ENCODE measurements at places on chromosomes 13 and 19. TPM values are rescaled to one million over a fixed set of nuclear protein-coding genes. Genes with fewer than 3 reads are reported as not detected.

The PNMA8B gene
- polyA plus RNA-seq, result 2.4 TPM

- DNase-seq, result no peak
Observed at GRCh38 chr13:73355134-73355533, 296.3 kb downstream of the KLF5 start.

DNA sequence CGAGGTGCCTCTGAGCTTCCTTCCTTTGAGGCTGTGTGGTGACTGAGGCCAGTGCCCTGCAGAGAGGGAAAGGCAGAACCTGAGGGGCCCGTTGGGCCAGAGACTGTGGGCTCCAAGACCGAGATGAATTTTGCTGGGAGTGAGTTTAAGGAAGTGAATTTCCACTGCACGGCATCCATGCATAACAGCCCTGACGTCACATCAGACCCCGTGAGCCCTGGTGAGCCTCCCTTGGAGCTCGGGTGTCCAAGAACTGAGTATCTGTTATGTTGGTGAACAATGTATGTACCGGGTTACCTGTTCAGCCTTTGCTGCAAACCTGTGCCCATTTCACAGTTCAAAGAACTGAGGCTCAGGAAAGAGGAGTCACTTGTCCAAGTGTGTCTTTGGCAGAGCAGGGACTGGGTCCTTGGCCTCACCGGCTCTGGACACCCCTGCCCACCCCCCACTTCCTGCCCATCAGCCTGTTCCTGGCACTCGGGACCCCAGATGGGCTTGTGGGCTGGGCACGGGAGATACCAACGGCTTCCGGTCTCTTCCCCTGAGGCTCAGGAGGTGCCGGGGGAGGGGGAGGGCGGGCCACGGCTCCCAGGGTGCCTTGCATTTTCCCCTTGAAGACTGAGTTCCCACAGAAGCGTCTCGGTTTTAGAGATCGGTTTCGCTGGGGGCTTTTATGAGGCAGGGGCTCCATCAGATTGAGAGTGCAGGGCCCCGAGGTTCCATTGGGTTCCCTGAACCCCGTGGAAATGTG is 33.7 kb downstream of the NFILZ start:
- DNase-seq, result no peak

The KIRREL2 gene
- not detected for polyA plus RNA-seq

The ATP4A gene
- 0.21 TPM for polyA plus RNA-seq

- DNase-seq, result peak; percentile 87
Observed at GRCh38 chr19:46426506-46427162, 2.1 kb downstream of the PNMA8C start.

GRCh38 chr13:94667190-94667589 is 45.2 kb downstream of the SOX21 start:
- DNase-seq, result no peak

DNA sequence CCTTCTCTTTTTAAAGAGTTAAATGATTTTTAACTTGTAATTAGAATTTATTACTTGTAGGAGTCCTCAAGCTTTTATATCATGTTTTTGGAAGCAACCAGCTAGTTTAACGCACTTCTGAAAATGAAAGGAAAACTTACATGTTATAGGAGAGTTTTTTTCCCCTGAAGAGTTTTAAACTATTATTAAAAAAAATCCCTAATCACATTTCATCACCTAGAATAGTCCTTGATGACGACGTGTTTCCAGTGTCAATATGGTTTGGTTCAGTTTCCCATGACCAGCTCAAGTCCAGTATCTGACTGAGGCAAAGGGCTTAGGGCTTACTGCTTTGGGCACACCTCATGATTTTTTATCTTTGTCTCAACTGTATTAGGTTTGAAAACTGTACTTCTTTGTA is 36.0 kb downstream of the URI1 start:
- DNase-seq, result no peak

DNA sequence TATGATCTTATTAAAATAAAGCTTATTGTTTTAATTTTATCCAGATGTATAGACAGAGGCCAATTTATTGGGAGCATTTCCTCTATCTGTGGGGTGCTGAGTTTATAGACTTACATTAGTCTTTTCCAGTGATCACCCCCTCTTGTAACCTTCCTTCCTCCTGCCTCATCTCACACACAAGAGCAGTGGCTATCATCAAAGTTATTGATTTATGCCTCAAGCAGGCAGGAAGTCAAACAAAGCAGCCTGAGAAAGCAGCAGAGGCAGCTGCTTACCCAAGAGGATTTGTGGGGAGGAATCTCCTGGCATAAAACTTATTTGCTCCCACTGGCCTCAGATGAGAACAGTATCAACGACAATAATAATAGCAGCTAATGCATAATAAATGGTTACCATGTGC is 26.3 kb upstream of the DCLK1 start:
- peak; percentile 84 for DNase-seq

DNA sequence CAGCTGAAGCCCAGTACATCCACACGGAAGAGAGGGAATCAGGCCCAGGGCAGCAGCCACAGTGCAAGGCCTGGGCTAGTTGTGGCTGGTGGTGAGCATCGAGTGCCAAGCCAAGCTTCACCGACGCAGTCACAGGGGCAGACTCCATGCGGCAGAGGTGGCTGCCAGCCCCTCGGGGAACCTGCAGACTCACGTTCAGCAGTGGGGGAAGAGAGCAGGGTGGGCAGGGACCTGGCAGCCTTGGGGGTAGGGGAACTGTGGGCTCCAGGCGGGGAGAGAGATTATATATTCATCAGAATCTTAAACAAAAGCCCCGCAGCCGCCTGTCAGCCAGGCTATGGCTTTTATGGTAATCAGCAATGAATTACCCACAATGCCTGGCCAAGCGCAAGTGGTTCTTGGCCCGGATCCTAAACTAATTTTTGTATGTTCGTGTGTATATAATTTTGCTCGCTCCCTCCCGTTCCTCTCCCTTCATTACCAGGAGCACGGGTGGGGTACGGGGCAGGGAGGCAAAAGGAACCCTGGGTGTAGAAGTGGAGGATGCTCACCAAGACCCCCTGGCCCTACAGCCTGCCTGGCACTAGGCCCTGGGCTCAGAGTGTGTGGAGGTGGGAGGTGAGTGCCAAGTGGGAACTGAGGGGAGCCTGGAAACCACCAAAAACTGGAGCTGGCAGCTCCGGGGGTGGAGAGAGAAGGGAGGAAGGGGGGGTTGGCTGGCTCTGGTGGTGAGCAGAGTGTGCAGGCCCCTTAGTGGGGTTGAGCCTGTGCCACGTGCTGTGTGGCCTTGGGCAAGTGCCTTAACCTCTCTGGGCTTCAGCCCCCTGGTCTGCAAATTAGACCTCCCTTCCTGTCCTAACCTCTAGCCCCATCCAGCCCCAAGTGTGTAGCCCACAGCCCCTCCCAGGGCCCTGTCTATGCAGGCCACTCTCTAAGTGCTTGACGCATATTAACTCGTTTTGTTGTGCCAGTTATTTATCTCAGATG is 31.9 kb downstream of the PTPRS start:
- peak; percentile 65 for DNase-seq

The MARK4 gene
- 28.0 TPM for polyA plus RNA-seq

DNA sequence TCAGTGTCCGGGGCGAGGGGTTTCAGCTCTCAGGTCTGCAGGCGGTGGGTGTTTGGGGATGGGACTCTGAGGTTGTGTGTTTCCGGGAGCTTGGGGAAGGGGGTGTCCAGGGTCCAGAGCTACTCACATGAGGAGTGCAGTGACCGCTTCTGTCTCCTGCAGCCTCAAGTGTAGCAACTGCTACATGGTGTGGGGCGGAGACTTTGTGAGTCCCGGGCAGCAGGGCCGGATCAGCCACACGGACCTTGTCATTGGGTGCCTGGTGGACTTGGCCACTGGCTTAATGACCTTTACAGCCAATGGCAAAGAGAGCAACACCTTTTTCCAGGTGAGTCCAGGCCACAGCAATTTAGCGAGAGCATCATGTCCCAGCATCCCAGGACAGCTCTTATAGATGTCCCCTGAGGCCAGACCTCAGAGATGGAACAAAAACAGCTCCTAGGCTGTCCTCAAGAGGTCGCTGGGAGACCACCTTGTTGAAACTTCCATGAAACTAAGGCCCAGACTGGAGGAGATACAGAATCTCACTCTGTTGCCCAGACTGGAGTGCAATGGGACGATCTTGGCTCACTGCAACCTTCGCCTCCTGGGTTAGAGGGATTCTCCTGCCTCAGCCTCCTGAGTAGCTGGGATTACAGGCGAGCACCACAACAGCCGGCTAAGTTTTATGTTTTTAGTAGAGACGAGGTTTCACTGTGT is 44.9 kb downstream of the RYR1 start:
- DNase-seq, result no peak

The TNFSF9 gene
- 1.1 TPM for polyA plus RNA-seq

The SETDB2 gene
- 8.0 TPM for polyA plus RNA-seq

- no peak for DNase-seq
Observed at GRCh38 chr13:103531278-103531677, 465.1 kb upstream of the SLC10A2 start.

The ZNF69 gene
- 3.0 TPM for polyA plus RNA-seq

DNA sequence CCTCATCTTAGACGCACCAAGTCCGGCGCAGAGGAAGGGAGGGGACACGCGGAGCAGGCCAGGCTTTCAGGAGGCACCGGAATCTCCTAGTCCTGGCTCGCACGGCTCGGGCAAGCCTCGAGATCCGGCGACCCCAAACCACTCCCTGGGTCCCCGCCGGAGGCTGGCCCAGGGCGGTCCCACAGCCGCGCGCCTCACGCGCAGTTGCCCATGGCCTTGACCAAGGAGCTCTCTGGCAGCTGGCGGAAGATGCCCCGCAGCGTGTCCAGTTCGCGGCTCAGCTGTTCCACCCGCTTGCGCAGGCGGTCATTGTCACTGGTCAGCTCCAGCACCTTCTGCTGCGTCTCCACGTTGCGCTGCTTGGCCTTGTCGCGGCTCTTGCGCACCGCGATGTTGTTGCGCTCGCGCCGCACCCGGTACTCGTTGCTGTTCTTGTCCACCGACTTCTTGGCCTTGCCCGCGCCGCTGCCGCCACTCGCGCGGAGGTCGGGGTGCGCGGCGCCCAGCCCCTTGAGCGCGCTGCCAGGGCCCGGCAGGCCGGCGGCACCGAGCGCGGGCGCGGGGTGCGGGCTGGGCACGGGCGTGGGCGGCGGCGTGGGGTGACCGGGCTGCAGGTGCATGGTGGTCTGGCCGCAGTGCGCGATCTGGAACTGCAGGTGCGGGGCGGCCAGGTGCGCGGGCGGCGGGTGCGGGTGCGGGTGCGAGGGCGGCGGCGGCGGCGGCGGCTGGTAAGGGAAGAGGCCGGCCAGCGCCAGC is 1.0 kb downstream of the CEBPA start:
- no peak for DNase-seq

The GJA3 gene
- 3.7 TPM for polyA plus RNA-seq

GRCh38 chr19:18833141-18833476 is 1.4 kb downstream of the UPF1 start:
- DNase-seq, result no peak

The IZUMO1 gene
- not detected for polyA plus RNA-seq

DNA sequence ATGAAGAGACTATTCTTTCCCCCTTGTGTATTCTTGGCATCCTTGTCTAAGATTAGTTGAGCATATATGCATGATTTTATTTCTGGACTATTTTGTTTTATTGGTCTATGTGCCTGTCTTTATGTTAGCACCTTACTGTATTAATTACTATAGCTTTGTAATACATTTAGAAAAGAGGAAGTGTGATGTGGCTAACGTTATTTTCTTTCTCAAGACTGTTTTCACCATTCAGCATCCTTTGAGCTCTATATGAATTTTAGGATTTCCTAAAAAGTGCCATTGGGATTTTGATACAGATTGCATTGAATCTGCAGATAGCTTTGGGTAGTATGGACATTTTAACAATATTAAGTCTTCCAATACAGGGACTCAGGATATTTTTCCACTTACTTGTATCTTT is 37.5 kb upstream of the PCDH20 start:
- no peak for DNase-seq

DNA sequence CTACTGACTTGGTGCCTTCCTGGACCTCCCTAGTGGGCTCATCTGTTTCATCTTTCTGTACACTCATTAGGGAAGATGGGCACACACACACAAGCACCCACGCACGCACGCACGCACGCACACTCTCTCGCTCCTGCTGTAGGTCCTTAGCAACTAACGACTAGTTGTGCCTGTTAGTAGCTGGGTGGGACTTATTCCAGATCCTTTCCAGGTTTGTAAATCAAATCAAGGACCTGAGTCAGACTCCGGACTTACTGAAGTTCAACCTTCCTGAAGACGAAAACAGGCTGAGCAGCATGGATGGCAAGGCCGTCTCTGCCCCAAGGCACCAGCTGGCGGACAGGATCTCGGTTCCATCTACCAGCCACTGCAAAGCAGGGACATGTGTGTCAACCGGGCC is 76.2 kb downstream of the SLC15A1 start:
- DNase-seq, result no peak

The GPR12 gene
- not detected for polyA plus RNA-seq

GRCh38 chr19:16386619-16387240 is 62.1 kb downstream of the KLF2 start:
- DNase-seq, result peak; percentile 49

The ALDH16A1 gene
- 9.1 TPM for polyA plus RNA-seq

- no peak for DNase-seq
Observed at GRCh38 chr13:106514928-106515634, 20.4 kb downstream of the EFNB2 start.
